ENCODE measurements at places on chromosomes 12 and 14.
A peak's percentile ranks its signal among the peaks of the same experiment; 100 is the strongest.

- DNase-seq = peak; percentile 52
Measured at GRCh38 chr12:55681142-55682077, 26.3 kb downstream of the ITGA7 start.

DNA sequence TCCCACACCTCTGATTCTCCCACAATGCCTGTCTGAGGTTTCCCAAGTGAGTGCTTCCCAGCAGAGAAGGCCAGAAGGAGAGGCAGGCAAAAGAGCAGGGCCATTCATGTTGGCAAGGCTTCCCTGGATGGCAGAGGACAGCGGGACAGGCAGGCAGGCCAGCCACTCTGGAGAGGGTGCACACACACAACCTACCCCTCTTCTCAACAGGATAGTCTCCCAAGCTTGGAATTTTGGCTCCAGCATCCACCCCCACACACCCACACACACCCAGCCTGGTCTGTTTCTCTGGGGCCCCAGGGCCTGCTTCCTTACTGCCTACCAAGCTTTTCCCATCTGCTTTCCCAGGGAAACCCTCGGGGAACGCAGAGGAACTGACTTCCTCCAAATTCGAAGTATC, 15.4 kb upstream of the RACGAP1 start:
- no peak for DNase-seq

DNA sequence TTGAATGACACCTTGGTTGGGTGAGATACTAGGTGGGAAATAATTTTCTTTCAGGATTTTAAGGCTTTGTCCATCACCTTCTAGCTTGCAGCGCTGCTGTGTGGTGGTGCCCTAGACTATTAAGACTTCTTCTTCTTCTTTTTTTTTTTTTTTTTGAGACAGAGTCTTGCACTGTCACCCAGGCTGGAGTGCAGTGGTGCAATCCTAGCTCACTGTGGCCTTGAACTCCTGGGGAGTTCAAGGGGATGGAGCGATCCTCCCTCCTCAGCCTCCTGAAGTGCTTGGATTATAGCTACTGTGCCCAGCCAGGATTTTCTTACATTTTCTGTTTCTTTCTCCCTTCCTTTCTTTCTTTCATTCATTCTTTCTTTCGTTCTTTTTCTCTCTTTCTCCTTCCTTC, 10.3 kb upstream of the MTA1 start:
- peak; percentile 55 for DNase-seq

- no peak for DNase-seq
Measured at GRCh38 chr14:100726550-100727085, at the start of gene DLK1. DLK1 (plus strand) TSS chr14:100726892; CDS start chr14:100727069, 177 bp downstream.

GRCh38 chr14:92413379-92413778, 90.4 kb downstream of the SLC24A4 start:
- DNase-seq = no peak

DNA sequence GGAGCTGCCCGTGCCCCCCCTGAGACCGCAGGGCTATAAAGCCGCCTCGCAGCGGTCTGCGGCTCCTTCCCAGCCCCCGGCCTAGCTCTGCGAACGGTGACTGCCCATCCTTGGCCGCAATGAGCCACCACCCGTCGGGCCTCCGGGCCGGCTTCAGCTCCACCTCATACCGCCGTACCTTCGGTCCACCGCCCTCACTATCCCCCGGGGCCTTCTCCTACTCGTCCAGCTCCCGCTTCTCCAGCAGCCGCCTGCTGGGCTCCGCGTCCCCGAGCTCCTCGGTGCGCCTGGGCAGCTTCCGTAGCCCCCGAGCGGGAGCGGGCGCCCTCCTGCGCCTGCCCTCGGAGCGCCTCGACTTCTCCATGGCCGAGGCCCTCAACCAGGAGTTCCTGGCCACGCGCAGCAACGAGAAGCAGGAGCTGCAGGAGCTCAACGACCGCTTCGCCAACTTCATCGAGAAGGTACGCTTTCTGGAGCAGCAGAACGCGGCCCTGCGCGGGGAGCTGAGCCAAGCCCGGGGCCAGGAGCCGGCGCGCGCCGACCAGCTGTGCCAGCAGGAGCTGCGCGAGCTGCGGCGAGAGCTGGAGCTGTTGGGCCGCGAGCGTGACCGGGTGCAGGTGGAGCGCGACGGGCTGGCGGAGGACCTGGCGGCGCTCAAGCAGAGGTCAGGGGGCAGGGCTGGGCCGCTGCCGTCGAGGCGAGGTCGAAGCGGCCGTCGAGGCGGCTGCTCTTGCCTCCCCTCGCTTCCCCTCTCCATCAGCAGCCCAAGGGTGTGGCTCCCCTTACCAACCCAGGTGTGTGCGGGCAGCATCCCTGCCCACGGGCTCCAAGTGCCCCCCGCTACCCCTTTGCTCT, at the start of gene PRPH:
Gene PRPH, plus strand, starts transcription at position 66 of the 855 bp plus-strand sequence. Its CDS starts 54 bp downstream, at position 120.
- no peak for DNase-seq

DNA sequence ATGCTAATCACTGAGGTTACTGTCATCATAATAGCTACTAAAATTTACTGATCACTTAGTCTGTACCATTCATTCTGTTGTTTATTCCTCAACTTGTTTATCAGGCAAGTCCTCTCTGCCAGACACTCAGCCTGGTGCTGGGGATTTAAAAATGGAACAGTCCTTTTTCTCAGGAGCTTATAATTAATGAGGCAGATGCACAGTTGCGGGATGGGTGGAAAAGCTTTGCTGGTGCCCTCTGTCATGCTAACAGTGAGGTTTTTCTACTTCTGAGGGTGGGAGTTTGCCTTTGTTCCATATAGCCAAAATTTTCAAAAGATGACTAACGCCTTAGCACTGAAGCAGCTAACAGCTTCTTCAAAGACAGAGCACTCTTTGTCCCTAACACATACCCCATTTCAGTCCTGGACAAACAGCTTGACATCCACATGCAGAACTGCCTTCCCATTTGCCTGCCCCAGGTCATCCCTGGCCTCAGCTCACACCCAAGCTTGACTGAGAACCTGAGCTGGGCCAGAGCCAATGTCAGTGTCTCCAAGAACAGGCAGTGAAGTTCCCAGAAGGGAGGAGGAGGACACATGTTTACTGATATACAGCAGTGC, 30.8 kb upstream of the HSPB8 start:
- DNase-seq = no peak

- peak; percentile 85 for DNase-seq
Measured at GRCh38 chr14:73829526-73830431, 21.9 kb upstream of the PTGR2 start.

GRCh38 chr12:106305376-106305775, 2.8 kb downstream of the TCP11L2 start:
- no peak for DNase-seq

GRCh38 chr12:69684466-69684865, 14.6 kb downstream of the BEST3 start:
- no peak for DNase-seq

DNA sequence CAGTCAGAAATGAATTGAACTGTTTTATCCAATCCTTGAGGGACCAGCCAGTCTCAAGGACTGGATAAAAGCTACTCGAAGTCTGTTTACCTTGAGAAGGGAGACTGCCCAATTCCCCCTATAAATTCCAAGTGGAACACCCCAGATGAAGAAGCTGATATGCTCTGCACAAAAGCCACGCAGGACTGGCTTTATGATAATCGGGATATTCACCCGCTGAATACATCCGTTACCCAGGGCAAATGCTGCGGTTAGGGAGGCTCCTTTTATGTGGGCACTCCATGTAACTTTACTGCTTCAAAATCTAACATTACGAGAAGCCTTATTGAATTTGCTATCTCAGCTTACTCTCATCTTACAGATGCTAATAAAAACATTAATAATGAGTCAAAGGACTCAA, 119.1 kb downstream of the DENND5B start:
- DNase-seq = no peak

- DNase-seq = peak; percentile 55
Measured at GRCh38 chr12:127677537-127678131, 589.3 kb upstream of the TMEM132C start.

DNA sequence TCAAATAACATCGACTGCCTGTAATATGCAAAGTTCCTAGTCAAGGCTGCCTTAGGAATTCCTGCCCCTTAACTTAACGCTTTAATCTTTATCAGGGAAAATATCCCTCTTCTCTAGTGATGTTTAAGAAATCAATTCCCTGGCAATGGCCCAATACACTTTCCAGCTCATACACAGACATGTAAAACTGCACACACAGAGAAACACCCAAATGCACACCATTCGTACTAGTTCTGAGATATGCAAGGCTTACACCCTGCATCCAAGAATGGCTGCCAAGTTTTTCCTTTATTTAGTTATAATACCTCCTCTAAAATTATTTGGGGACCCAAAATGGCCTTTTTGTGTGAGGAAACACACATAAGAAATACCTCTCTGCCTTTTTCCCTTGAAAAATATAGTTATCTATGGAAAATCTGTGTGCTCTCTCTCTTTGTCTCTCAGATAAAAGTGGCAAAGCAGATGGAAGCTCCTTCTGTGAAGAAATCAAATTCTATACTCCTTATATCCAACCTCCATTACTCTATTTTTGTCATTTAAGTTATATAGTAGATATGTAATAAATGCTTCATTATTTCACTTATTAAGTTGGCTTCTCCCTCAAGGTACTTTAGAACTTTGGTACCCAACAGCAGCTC, 120.0 kb upstream of the MDM1 start:
- DNase-seq = no peak

- DNase-seq = no peak
Measured at GRCh38 chr14:57848353-57848752, 17.5 kb downstream of the SLC35F4 start.

GRCh38 chr12:62251609-62251958, 8.6 kb upstream of the USP15 start:
- DNase-seq = no peak

Measured in inflammatory macrophage (primary cell).